Activated T-cell treated with anti-CD3 and anti-CD28 coated beads, Interleukin-2, amount 50 U/mL, for 1 hour (primary cell): ENCODE measurements at places on chromosomes 7 and 10.

- no peak for DNase-seq
Measured at GRCh38 chr10:93512565-93512964, 16.2 kb downstream of the CEP55 start.

DNA sequence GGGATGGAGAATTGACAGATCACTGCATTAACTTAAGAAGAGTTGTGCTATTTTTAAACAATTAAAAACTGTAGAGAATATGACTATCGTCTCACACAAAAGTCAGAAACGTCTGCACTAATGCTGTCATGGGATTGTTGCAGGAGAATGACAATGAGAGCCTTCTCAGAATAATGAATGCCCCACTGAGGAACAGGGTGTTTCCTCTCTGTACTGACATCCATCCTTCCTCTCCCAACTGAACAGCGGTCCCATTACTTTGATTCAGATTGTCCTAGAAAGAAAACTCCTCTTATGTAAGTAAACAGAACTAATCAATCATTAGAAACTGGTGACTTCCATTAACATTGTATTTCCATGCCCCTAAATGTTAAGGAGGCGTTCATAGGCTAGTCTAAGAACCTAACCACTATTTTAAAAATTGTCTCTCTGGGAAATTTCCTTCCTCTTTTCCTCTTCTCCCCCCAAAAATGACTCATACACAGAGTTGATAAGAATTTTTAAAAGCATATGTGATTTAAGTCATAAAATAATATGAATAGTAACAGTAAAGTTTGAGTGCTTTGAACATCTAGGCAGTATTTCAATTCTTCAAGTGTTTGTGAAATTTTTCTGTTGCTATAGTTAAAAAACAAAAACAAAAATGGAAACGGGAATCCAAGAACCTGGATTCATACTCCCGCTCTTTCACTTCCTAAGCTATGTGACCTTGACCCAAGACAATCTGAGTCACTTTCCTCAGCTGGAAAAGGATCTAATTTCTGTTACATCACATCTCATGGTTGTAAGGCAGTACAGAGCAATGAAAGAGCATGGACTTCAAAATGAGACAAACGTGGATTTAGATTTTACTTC is 12.7 kb upstream of the MACC1 start:
- no peak for DNase-seq

DNA sequence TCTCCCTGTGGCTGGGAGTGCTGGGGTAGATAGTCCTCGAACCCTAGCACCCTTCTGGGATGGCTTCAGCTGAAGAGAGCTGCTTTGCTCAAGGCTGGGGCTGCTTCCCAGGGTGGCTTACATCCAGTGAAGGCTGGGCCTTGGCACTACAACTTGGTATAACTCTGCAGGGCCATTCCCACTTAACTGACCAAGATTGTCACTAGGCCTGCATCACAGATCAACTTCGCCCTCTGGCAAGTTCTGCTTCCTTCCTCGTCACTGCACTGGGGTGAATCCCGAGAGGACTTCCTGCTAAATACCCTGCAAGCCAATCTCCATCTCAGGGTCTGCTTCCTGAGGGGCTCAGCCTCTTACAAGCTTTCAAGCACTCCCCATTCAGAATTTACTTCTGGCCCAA is 195.2 kb downstream of the DOCK4 start:
- DNase-seq = no peak

DNA sequence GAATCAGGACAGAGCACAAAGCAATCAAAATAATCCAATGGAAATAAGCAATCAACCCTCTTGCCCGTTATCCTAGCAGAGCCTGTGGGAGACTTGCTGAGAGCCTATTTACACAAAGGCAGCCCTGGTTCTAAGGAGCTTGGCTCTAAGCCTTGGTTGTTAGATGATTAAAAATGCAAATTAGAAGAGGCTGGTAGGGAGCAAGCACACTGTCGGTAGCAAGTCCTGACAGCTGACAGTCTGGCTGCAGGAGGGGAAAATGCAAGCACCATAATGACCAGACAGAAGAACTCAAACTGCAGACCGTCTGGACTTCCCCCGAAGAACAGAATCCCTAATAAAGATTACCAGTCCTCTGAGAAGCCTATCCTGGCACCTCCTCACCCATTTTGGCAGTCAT is 131.8 kb upstream of the CTTNBP2 start:
- DNase-seq = no peak

GRCh38 chr7:155962191-155962967 is 150.1 kb upstream of the SHH start:
- no peak for DNase-seq

GRCh38 chr7:29224726-29225125 is 30.2 kb downstream of the CHN2 start:
- DNase-seq = no peak

DNA sequence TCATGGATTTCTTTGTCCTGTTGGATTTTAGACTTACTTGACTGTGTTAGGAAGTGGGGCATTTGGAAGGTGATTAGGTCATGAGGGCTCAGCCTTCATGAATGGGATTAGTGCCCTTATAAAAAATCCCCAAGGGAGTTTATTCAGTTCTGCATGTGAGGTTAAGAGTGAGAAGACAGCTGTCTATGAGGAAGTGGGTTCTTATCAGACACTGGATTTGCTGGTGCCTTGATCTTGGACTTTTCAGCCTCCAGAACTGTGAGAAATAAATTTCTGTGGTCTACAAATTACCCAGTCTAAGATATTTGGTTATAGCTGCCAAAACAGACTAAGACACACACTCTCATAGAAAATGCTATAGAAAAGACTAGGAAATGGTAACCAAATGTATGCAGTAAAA is 724.7 kb upstream of the FZD8 start:
- no peak for DNase-seq

GRCh38 chr10:113028456-113029440 is 78.7 kb downstream of the TCF7L2 start:
- DNase-seq = no peak

GRCh38 chr7:4091767-4092166 is 590.3 kb upstream of the FOXK1 start:
- no peak for DNase-seq

GRCh38 chr7:94656925-94657731 is 1.2 kb upstream of the SGCE start:
- peak; percentile 43 for DNase-seq

- no peak for DNase-seq
Measured at GRCh38 chr7:29494350-29494749, 69.3 kb upstream of the PRR15 start.

GRCh38 chr10:97774811-97775294 is 3.1 kb upstream of the SFRP5 start:
- DNase-seq = no peak

- DNase-seq = no peak
Measured at GRCh38 chr10:79434821-79435251, 10.6 kb downstream of the ZCCHC24 start.

DNA sequence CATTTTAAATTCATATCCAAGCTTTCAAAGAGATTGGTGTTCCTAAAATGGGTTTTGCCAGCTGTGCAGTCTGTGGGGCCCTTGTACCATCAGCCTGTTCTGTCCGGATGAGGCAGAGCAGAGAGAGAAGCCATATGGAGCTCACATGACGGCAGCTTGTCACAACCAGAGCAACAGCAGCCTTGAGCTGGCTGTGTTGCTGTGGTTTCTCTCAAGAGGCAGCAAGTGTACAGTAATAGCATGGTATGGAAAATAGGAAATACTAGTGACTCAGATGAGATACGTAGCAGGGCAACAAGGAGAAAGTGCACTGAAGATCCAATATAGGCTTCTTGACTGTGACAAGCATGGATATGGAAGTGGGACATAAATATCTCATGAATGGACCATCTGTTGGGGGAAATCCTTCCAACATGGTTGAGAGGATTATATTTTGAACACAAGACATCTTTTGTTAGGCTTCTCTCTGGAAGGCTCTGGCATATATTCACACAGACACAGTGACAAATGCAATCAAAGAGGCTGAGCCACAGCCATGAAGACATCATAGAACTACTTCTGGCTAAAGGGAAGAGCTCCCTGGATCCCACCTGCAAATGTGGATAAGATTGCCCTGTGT is 251.0 kb upstream of the TAC1 start:
- DNase-seq = no peak

DNA sequence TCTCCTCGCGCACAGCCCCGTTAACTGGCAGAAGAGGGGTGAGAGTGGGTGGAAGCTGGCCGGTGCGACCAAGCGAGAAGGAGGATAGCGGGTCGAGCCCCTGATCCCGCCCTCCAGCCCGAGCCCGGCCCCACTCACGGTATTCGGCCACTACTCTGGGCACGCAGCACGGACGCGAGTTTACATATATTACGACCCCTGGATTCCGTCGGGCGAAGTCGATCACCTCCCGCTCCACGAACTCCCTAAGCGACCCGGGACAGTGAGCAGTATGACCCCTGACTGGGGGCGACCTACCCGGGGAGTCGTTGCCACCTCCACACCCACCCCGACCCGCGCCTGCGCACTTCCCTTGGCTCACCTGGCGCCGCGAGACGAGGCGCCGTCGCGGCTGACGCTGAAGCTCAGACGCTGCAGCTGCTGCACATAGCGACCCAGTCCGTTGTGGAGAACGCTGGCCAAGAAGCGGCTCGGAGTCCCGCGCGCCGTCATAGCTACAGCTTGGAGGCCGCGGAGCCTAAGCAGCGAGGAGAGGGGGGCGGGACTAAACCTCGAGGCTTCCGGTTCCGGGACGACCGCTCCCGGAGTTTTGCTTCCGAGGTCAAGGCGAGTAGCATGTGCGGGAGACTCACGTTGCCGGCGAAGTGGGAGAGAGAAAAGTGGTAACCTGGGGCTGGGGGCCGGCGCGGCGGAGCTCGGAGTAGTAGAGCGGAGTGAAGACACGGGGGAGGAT is at the start of the genes MRPL43 and TWNK:
MRPL43 (minus strand) TSS at position 546 of the 733 bp plus-strand sequence; CDS start at position 492, 54 bp downstream.
TWNK (plus strand) TSS at position 592 of the 733 bp plus-strand sequence. CDS start 668 bp downstream, outside the sequence.
- DNase-seq = peak; percentile 87

DNA sequence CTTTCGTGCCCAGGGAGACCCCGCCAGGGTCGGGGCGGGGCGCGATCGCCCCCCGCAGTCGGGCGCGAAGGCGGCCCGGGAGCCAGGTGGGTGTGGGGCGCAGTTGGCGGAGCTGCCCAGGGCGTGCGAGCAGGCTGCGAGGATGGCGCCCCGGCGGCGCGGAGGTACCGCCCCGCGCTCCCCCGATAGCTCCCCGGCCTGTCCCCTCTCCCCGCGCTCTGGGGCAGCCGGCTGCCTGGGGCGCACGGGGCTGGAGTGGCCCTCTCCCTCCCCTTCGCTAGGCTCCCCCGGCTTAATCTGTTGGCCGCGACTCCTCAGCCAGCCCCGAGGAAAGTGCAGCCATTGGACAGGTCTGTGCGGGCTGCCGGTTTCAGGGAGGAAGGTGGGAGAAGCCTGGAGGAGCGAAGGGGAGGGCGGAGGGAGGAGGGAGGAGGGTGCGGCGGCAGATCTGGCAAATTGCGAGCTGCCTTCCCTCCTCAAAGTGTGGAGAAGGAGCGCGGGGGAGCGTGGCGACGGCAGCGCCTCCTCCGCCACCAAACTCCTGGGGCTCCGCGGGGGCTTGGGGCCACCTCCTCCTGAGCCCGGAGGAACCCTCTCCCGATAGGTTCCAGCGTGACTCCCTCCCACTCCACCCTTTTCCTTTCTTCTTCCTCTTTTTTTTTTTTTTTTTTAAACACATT is 361 bp upstream of the PLXDC2 start:
- DNase-seq = no peak

GRCh38 chr10:98696516-98696915 is 249.8 kb upstream of the HPS1 start:
- no peak for DNase-seq

GRCh38 chr10:93999401-93999851 is 5.7 kb downstream of the PLCE1 start:
- no peak for DNase-seq

DNA sequence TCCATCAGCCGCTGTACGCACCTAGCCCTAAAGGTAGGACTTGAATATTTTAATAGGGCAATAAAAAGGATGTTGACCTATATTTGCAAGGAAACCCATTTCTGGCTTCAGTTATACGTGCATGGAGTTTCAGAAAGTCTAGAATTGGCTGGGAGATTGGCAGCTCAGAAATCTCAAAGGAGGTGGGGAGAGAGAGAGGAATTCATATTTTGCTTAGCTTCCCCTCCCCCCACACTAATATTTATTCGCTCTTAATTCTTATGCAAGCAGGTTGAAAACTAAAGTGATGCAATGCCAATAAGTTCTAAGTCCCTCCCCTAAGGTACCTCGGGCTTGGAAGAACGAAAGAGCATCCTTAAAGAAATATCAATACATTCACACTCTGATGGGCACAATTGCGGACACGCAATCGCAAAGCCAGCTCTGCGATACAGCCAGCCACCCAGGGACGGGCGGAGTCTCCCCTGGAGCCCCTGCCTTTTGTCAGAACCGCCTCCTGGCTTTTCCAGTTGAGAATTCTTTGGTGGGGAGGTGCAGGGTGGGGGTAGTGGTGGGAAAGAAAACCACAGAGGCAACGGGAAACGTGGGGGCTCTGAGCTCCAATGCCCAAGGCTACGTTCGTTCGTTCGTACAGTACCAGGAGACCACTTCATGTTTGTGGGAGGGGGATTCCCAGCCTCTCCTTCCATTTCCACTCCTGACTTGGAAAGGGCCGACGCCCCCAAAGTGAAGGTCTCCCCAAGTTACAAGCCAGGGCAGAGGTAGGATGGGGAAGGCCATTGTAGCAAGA is 1.3 kb downstream of the SHH start:
- DNase-seq = no peak

DNA sequence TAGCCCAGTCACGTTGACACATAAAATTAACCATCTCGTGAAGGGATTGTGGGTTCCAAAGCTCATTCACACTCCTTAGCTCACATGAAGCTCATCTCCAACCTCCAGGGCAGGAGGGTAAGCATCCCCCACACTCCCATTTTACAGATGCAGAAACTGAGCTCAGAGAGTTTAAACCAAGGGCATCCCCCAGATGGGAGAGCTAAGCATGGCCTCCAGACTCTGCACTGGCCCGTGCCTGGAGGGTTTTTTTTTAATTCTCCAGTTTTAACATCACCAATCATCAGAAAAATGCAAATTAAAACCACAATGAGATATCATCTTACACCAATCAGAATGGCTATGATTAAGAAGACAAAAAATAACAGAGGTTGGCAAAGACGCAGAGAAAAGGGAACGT is 53.3 kb upstream of the TCF7L2 start:
- DNase-seq = no peak
